Stimulated activated CD4-positive, alpha-beta T cell treated with anti-CD3 and anti-CD28 coated beads, TNF-alpha, amount 100 ng/mL, for 4 hours (primary cell): ENCODE measurements at places on chromosomes 13 and 19.

DNA sequence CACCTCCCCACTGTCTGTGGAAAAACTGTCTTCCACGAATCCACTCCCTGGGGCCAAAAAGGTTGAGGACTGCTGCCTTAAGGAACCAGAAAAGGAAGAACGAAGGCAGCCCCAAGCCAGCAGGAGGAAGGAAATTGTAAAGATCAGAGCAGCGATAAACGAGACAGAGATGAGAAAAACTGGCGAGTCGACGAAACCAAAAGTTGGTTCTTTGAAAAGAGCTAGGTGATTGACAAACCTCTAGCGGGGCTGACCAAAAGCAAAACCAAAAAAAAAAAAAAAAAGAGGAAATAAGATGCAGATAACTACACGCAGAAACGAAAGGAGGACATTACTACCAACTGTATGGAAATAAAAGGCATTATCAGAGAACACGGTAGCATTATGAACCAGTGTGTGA, 76.9 kb downstream of the GADD45B start:
- peak; percentile 32 for DNase-seq

- DNase-seq: no peak
Observed at GRCh38 chr19:40633207-40633606, 32.0 kb downstream of the LTBP4 start.

DNA sequence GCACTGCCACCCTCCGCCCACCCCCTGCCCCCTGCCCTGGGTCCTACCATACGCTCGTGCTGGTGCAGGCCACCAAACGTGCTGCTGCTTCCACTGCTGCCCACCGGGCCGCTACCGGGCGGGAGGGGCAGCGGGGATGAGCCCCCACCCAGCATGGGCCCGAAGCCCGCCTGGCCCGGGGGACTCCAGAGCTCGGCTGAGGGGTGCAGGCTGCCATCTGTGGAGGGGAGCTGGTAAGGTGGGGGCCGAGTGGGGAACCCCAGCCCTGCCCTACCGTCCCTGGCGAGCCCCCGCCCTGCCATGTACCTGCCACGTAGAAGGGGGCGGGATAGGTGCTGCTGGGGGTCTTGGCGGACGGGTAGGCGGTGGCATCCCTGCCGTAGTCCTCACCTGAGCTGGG, 16.7 kb upstream of the UQCR11 start:
- no peak for DNase-seq

- no peak for DNase-seq
Observed at GRCh38 chr19:17411801-17412200, 6.4 kb upstream of the BST2 start.

- DNase-seq: no peak
Observed at GRCh38 chr13:98544104-98544710, 32.7 kb downstream of the STK24 start.

DNA sequence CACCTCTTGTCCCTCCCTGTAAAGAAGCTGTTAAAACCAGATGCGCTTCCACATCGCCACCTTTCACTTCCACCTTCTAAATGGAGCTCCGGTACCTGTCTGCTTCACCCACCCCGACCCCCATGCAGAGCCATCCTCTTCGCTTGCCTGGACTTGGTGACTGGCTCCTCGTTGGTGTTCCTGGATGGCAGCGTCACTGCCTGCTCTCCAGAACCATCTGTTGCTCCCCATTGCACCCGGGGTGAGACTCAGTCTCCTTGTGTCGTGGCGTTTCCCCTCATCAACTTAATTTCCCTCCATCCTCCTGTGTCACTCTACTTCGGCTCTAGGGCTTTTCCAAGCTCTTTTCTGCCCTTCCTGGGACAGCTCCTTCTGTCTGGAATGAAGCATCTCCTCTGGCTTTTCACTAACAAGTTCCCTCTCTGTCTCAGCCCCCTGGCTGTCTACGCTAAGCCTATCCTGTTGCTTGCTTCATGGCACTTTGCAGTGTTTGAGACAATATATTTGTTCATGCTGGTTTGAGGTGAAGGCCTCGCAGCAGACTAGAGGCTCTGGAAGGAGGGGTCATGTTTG, 10.3 kb downstream of the CEBPG start:
- DNase-seq: no peak

DNA sequence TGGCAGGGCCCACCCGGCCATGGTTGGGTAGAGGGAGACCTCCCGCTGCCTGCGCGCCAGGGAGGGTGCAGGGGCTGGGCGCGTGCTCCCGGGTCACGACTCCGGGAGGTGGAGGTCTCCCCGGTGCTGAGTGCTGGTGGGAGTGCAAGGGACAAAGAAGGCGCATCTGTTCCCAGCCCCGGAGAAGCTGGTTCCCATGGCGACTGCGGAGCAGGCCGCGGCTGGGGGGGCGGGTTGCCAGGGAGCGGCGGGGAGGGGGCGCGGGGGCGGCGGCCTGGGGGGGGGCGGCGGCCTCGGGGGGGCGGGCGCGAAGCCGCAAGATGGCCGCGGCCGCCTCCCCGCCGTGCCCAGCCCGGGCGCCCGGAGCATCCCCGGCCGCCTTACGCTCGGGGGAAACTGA, 1.2 kb downstream of the CBARP start:
- DNase-seq: no peak

- no peak for DNase-seq
Observed at GRCh38 chr13:42747399-42747873, 33.9 kb upstream of the FAM216B start.

- no peak for DNase-seq
Observed at GRCh38 chr13:53191091-53191490, 162.5 kb downstream of the OLFM4 start.

- no peak for DNase-seq
Observed at GRCh38 chr19:2454962-2455850, 1.6 kb downstream of the LMNB2 start.

DNA sequence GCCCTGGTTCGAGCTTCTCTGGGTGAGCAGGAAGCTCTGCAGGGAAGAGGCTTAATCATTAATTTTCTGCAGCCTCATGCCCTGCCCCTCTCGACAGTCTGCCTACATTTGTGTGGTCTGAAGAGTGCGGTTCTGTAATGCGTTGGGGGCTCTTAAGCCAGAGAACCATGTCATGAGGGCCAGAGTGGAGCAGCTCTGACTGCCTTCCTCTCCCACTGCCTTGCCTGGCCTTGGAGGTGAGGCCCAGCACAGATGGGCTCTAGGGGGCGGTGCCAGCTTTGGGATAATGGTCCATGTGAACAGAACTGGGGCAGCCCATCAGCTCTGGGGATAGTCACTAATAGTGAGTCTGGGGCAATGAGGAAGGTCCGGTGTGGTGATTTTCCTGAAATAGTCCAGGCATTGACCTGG, 5.7 kb downstream of the FGF9 start:
- no peak for DNase-seq

DNA sequence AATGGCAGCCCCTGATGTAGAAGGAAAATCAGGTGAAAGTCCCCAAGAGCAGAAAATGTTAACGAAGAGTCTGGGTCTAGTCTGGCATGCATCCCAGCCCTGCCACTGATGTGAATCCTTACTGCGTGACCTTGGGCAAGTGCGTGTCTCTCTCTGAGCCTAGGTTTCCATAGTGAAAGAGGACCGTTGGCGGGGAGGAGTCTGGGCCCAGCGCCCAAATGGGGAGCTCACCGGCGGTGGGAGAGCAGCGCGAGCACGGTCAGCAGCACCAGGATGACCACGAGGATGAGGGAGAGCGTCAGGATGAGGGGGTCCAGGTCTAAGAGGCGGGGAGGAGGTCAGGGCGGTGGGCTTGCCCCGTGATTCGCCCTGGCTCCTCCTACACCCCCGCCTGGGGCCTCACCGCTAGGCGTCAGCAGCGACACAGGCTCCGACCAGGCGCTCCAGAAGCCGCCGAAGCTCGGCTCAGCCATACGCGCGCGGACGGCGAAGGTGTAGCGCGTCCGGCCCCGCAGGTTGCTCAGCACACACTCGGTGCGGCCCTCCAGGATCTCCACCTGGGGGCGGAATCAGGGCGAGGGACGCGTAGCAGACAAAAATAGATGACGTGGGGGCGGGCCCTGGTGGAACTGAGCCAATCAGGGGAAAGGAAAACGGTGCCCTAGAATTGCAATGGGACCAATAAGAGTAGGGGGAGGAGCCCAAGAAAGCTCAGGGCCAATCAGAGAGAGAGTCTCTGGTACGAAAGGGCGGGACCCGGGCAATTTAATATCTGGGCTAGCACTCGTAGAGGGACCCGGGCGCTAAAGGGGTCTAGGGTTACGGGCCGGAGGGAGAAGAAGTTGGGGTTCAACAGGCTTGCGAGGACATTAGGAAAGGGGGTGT, 3.2 kb downstream of the EPOR start:
- peak; percentile 94 for DNase-seq

- no peak for DNase-seq
Observed at GRCh38 chr19:57269515-57270250, 10.6 kb upstream of the ZNF460 start.

DNA sequence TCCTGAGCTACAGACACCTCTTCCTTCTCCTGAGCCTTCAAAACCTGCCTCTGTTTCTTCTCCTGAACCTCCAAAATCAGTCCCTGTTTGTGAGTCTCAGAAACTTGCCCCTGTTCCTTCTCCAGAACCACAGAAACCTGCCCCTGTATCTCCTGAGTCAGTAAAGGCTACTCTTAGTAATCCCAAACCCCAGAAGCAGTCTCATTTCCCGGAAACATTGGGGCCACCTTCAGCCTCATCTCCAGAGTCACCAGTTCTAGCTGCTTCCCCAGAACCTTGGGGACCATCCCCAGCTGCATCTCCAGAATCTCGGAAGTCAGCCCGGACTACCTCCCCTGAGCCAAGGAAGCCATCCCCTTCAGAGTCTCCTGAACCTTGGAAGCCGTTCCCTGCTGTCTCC, 10.0 kb downstream of the CHAMP1 start:
- no peak for DNase-seq

- DNase-seq: no peak
Observed at GRCh38 chr13:108185223-108185622, 30.1 kb downstream of the LIG4 start.

- DNase-seq: peak; percentile 1
Observed at GRCh38 chr19:32287811-32288227, 57.6 kb upstream of the ZNF507 start.

DNA sequence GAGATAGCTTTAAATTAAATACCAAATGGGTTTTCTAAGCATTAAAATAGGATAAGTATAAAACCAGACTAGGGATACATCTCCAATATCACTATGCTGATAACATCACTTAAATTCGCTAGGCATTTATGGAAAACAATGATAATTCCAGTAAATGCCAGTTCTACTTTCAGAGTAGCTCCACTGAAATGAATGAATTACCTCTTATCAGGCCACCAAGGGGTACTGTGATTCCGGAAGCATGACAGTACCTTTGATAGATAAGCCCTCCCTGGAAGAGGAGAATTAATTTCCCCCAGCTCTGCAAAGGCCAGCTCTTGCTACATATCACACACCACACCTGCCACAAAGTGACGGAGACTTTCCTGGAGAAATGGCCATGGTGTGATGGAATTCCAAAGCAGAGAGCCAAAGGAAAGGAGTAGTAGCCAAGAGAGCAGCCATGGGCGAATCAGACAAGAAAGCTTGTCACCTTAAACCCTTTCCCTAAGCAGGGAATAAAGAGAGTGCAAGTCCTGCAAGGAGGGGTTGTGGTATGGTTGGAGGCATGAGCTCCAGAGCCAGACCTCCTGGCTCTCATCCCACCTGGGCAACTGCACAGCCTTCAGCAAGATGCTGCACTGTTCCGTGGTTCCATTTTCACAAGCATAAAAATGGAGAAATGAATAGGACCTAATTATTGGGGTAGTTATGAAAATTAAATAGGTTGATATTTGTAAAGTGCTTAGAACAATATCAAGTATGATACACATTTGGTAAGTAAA, 423.1 kb downstream of the FGF14 start:
- DNase-seq: no peak

DNA sequence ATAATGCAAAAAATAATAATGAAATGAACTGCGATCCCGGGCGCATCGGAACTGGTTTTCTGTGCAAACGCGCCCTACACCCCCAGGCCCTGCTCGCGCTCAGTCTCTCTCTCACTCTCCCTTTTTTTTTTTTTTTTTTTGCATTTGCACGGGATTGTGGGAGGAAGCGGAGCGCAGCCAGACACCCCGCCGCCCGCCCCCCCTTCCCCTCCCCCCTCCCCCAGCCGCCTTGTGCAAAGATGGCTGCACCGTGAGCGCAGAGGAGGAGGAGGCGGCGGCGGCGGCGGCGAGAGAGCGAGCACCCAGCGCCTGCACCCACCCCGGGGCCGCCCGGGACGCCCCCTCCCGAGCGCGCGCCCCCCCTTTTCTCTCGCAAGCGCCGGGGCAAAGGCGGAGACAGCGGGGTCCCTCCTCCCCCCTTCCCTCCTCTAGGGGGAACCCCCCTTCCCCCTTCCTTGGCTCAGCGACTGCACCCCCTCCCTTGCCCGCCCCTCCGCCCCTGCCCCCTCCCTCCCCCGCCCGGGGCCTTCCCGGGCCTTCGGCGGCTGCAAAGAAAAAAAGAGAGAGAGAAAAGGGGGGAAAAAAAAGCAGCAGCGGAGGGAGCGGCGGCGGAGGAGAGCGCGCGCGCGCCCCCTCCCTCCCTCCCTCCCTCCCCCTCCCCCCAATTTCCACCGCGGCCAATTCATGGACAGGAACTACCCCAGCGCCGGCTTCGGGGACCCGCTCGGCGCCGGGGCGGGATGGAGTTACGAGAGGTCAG, at the start of gene PRR12:
TSS of gene PRR12 (plus strand) at position 212 of the 760 bp plus-strand sequence. CDS start at position 685, 473 bp downstream.
- DNase-seq: peak; percentile 57

- DNase-seq: no peak
Observed at GRCh38 chr13:23377983-23378632, 55.4 kb downstream of the SACS start.

- no peak for DNase-seq
Observed at GRCh38 chr19:51477344-51477743, 995 bp upstream of the CEACAM18 start.

DNA sequence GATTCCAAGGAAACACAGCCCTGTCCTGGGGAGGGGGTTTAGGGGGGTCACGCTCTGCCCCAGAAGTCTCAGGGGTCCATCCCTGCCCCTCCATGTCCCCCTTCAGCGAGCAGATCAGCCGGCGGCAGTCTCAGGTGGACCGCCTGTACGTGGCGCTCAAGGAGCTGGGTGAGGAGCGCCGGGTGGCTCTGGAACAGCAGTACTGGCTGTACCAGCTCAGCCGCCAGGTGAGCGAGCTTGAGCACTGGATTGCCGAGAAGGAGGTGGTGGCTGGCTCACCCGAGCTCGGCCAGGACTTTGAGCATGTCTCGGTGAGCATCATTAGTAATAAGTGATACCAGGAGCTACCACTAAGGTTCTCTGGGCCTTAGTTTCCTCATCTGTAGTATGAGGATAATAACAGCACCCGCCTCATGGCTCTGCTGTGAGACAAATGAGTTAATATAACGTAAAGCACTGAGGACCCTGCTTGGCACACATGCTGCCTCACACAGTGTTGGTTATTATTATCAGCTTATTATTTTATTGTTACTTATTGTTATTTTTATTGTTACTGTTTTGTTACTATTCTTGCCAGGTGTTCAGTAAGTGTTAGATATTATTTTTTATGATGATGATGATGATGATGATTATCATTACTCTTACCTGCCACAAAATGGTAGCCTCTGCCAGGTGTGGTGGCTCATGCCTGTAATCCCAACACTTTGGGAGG, 20.5 kb upstream of the SHKBP1 start:
- DNase-seq: no peak
